Stimulated activated naive CD8-positive, alpha-beta T cell treated with anti-CD3 and anti-CD28 coated beads, Interleukin-15, amount 100 ng/mL, for 72 hours (primary cell): ENCODE measurements at places on chromosomes 12 and 14.

DNA sequence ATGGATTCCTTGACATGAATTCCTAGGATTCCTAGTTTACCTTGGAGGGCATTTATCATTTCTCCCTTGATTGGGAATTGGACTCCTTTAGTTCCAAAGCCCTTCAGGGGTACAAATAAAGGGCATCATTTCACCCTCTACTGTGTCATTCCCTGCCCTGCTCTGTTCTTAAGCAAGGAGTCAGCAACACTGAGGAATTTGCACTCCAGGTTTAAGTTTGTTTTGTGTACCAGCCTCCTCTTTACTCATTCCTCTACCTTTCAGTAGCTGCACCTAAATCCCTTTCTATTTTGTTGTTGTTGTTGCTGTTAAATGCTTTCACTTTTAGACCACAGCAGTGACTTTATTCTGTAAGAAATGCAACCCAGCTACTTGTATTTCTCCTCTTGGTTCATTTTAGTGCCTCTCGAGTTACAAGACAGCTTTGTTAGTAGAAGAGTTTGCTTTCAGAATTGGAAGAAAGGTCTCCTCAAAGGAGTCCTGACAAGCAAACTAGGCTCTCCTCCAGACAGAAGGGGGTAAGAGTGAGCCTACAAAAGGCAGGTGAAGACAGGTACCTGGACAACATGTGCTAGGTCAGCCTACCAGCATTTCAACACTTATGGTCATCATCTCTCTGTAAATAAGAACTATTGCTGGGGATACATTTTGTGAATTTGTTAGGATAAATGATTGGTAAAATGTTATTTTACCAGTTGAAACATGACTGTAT, 90.0 kb downstream of the RMST start:
- DNase-seq = no peak

GRCh38 chr14:44898551-44898950, 63.2 kb downstream of the KLHL28 start:
- no peak for DNase-seq

DNA sequence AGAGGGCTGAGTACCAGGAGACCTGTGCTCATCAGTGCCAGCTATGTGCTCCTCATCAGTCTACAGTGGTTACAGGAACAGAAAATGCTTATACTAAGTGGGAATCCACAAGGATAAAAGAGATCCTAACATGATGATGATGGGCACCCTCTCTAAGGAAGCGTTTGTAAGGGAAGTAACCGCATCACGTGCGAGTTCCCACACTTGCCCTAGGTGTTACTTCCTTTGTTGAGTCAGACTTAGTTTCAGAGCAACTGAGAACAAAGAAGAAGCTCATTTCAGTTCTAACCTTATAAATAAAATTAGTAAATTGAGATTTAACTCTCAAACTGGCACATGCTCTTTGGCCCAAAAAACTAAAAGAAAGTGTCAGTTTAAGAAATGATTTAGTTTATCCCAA, 956.4 kb upstream of the TMEM132C start:
- no peak for DNase-seq

GRCh38 chr12:38785381-38785780, 120.0 kb downstream of the CPNE8 start:
- no peak for DNase-seq

- no peak for DNase-seq
Measured at GRCh38 chr12:56840922-56841321, 77.8 kb downstream of the HSD17B6 start.

DNA sequence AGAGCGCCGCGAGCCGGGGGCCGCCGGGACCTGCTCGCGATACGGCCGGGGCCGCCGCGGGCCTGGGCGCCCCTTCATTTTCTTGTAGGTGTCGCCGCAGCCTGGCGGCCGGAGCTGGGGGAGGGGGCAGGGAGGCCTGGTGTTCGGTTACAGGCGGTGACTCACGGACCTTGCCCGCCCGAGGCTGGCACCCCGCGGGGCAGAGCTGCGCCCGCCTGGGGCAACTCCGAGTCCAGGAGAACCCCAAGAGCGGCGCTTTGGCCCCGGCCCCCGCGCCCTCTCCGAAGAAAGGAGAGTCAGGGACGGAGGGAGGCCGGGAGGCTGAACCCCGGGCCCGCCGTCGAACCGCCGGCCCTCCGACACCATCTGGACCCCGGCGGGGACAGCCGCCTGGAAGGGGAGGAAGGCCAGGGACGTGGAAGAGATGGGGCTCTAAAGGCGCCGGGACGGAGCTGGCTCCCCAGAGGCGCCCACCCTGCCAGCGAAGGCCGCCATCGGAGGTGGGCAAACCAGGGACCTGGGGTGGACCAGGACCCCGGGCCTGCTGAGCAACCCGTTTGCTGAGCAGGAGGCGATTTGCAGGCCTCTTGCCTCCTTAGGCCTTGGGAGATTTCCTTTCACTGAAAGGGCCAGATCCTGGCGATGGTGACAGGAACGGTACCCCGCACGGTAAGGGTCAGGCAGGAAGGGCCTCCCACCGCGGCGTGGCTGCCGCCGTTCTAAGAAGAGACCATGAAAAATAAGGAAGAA, 843 bp upstream of the NUAK1 start:
- DNase-seq = peak; percentile 20

DNA sequence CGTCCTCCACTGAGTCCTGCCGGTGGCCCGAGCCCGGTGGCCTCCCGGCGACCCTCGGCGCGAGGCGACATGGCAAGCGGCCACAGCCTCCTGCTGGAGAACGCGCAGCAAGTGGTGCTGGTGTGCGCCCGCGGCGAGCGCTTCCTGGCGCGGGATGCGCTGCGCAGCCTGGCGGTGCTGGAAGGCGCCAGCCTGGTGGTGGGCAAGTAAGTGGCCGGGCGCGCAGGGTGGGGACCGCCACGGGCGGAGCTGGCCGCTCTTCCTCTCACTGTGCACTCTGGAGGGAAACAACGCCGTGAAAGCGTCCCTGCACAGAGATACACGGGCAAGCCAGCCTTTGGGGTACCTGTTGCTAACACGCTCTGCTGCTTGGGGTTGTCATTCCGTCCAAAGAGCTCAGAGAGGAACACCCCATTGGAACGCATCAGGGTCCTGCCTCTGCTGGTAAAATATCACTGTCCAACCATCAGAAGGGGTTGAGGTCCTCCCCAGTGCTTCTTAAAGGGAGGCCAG, at the start of gene AMDHD1:
Gene AMDHD1, plus strand, starts transcription at position 2 of the 513 bp plus-strand sequence. Its CDS starts 68 bp downstream, at position 70.
- peak; percentile 70 for DNase-seq

- DNase-seq = no peak
Measured at GRCh38 chr14:104804481-104805325, 3.8 kb downstream of the ZBTB42 start.

DNA sequence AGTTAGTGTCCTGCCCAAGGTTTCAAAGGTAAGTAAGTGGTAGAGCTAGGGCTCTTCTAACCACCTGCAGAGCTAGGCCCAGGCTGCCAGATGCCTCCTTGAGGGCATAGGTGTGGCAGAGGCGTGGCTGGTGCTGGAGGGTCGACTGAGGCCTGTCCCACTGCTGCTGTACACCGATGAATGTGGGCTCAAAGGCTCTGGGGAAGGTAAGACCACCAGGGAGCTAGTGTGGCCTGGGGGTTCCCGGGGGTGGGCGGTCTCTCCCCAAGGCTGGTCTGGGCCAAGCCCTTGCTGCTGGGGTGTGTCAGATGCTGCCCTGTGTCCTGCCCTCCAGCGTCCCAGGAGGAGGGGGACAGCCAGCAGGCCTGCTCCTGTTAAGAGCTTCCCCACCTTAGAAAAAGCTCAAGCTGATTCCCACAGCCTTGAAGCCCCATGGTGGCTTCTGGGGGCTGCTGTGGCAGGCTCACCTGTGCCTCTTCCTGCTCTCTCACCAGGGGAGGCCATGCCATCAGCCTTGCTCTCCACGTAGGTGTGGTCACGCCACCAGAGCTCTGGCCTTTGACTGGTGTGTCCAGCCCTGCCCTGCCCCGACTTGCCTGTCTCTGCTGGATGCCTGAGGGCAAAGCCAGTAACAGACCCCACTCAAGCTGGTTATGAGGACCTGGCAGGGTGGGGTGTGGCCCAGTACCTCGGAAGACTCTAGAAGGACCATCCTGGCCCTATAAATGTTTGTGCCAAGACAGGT, 36.8 kb downstream of the SH2B3 start:
- no peak for DNase-seq

DNA sequence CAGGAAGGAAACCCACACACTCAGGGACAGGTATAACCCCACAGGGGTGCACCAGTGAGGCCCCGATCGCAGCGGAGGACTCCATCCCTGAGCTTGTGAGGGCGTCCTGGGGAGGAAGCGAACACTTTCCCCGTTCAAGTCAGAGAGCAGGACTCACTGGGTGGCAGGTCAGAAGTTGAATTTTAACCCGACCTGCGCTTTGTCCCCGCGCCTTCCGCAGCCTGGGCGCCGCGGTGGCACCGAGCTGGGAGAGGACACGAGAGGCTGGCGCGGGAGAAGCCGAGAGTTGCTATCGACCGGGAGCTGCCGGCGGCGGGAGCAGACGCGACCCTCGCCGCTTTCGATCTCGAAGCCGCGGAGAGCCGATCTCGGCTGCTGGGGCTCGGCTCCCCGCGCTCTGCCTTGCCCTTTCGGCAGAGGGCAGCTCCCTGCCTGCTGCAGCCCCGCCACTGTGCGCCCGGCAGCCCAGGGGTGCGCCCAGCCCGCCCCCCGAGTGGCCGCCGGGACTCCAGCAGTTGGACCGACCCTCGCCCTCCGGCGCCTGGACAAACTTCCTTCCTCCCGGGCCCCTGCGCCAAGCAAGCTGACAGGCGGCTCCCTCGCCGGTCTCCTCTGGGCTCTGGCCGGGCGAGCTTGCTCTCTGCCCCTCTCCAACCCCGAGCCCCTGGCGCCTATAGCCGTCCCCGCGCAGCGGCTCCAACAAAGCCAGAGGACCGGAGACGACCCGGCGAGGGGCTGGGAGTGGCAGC, 918 bp downstream of the LIN7A start:
- DNase-seq = no peak

DNA sequence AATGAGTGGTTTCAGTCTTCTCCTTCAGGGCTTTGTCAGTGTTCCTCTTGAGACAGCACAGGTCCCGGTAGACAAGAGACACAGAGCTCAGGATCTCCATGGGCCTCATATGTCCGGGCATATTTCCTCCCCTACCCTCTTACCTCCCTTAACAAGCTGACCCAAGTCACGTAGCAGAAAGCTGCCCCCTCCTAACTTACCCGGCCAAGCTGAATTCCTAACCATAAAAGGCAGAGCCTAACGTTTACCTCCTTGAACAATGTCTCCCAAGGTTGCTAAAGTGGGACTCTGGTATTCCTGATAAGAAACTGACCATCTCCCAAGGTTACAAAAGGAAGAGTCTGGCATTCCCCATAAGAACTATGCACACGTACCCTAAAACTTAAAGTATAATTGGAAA, 182.2 kb upstream of the USP15 start:
- no peak for DNase-seq

DNA sequence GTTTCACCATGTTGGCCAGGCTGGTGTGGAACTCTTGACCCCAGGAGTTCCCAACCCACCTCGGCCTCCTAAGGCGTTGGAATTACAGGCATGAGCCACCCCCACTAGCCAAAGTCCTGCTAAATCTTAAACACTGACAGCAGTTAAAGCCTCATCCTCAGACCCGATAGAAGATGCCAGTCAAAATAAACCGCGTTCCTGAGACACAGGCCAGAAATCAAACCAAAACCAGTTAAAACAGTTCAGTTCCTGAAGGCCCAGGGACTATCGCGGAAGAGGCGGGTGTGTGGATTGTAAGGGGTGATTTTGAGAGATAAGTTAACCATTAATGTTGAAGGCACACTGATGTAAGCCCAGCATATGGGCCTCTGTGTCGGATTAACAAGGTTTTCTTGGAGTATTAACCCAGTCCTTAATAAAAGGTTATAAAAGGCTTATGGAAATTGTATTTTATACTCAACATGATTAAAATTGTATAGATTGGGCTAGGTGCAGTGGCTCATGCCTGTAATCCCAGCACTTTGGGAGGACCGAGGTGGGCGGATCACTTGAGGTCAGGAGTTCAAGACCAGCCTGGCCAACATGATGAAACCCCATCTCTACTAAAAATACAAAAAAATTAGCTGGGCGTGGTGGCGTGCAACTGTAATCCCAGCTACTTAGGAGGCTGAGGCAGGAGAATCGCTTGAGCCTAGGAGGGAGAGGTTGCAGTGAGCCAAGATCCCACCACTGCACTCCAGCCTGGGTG, 18.7 kb upstream of the CDCA4 start:
- DNase-seq = no peak

DNA sequence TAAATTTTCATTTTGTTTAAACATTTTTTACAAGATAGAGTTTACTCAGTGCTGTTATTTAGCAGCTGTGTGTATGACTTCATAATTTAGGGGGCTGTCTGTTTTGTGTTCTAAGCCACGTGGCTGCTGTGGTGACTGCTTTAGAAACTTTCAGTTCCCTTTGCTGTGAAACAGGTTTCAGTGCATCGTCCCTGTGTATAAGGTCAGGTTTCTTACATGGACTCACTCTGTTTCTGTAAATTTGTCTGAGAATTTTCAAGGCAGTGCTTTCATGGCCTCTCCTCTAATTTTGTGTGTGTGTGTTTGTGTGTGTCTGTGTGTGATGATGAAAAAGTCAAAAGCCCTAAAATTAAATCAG, 32.4 kb downstream of the BICD1 start:
- DNase-seq = peak; percentile 53
